ENCODE measurements at places on chromosomes 6 and 20. TPM values are rescaled to one million over a fixed set of nuclear protein-coding genes. Genes with fewer than 3 reads are reported as not detected.

HUS1B gene
- total RNA-seq: 2.9 TPM

- H3K4me1 ChIP-seq: no peaks in the 10 kb centered on the region
- no peak overlapping the region for H3K4me3 ChIP-seq
- no peak for DNase-seq
- H3K27me3 ChIP-seq: no peaks in the 10 kb centered on the region
Measured at GRCh38 chr6:1415416-1416063, 26.2 kb downstream of the FOXF2 start.

DNA sequence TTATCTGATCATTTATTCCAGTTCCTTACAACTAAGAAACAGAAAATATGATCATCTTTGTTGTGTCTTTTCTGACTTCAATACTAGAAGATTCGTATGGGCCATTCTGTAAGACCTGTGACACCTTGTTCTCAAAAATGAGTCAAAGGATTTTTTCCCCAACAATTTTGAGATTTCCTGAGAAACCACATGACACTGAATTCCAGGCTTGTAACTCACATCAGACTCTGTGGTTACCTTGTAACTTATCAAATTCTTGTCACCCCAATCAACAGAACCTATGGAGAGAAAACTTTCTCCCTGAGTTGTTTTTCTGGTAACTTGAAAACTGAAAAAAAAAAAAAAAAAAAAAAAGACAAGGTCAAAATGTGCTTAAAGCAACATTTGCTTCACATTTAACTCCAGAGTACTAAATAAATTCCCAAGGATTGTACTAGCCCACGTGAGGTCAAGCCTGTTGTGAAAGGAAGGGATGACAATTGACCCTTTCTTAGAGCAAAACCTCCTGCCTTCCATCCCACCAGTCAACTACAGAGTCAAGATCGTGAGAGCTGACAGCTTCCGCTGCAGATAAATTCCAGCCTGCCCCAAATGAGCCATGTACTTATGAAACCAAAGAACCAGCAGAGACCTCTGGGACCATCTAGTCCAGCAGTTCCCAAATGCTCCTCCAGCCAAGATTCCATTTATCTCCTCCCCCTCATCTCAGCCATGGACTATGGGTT, 140.3 kb downstream of the TBX18 start:
- H3K4me3 ChIP-seq: no peak overlapping the region
- no peaks in the 10 kb centered on the region for H3K4me1 ChIP-seq
- DNase-seq: no peak

DNA sequence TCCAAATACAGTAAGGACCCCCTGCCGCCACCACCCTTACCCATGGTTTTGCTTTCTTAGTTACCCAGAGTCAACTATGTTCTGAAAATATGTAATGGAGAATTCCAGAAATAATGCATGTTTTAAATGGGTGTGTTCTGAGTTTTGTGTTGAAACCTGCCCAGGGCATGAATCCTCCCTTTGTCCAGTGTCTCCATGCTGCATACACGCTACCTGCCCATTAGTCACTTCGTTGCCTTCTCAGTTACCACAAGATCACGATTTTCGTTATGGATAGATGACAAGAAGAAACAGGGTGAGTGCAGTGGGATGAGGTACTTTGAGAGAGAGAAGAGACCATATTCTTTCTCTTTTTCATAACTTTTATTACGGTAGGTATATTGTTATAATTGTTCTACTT, 10.6 kb downstream of the FARS2 start:
- H3K4me3 ChIP-seq: no peak overlapping the region
- H3K27me3 ChIP-seq: no peaks in the 10 kb centered on the region
- H3K4me1 ChIP-seq: no peaks in the 10 kb centered on the region
- H3K36me3 ChIP-seq: no peaks in the 10 kb centered on the region
- no peak overlapping the region for H3K27ac ChIP-seq

All from B cell (primary cell).